ENCODE measurements at places on chromosomes 1 and 21. TPM values are rescaled to one million over a fixed set of nuclear protein-coding genes. Genes with fewer than 3 reads are reported as not detected.

ERICH3 gene
- total RNA-seq: not detected

SSU72 gene
- total RNA-seq: 123 TPM

DNA sequence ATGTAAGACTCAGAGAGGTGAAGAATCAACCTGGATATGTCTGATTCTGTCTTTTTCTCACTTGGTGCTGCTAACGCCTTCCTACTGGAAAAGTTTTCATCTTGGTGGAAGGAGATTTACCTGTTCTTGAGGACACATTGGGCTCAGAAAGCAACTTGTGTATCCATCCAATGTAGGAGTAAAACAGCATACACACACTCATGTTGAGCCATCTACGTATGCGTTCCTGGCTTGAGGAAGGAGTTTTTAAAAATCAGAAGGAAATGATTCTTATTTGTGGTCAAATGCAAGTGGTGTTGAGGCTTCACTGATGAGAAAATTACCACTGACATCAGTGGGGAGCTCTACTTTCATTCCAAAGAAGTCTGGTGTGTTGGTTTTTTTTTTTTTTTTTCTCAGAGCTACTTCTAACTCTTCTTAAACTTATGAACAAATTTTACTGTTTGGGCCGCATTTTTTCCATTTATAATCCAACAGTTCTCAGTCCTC is 25.6 kb downstream of the XCL2 start:
- H3K36me3 ChIP-seq: peaks cover 9% of the 10 kb centered on the region
- peak overlapping the region; percentile 47 for H3K4me3 ChIP-seq
- peaks cover 73% of the 10 kb centered on the region for H3K4me1 ChIP-seq
- H3K27ac ChIP-seq: peak overlapping the region; percentile 66
- H3K27me3 ChIP-seq: no peaks in the 10 kb centered on the region

- H3K27ac ChIP-seq: no peak overlapping the region
- H3K4me1 ChIP-seq: no peaks in the 10 kb centered on the region
- no peak overlapping the region for H3K4me3 ChIP-seq
Observed at GRCh38 chr1:77873461-77873860, 15.0 kb upstream of the NEXN start.
